ENCODE measurements at places on chromosomes 3 and 15. TPM values are rescaled to one million over a fixed set of nuclear protein-coding genes. Genes with fewer than 3 reads are reported as not detected.

GRCh38 chr3:114496874-114497273 lies 203.0 kb downstream of the TIGIT start:
- no peak for DNase-seq

- DNase-seq: no peak
Measured at GRCh38 chr15:56247266-56247665, 3.6 kb upstream of the RFX7 start.

- peak; percentile 95 for DNase-seq
Measured at GRCh38 chr3:192514754-192515663, 212.3 kb downstream of the FGF12 start.

- no peak for DNase-seq
Measured at GRCh38 chr3:126064627-126065258, 19.2 kb downstream of the SLC41A3 start.

- no peak for DNase-seq
Measured at GRCh38 chr3:127084401-127084990, 101.6 kb downstream of the PLXNA1 start.

DNA sequence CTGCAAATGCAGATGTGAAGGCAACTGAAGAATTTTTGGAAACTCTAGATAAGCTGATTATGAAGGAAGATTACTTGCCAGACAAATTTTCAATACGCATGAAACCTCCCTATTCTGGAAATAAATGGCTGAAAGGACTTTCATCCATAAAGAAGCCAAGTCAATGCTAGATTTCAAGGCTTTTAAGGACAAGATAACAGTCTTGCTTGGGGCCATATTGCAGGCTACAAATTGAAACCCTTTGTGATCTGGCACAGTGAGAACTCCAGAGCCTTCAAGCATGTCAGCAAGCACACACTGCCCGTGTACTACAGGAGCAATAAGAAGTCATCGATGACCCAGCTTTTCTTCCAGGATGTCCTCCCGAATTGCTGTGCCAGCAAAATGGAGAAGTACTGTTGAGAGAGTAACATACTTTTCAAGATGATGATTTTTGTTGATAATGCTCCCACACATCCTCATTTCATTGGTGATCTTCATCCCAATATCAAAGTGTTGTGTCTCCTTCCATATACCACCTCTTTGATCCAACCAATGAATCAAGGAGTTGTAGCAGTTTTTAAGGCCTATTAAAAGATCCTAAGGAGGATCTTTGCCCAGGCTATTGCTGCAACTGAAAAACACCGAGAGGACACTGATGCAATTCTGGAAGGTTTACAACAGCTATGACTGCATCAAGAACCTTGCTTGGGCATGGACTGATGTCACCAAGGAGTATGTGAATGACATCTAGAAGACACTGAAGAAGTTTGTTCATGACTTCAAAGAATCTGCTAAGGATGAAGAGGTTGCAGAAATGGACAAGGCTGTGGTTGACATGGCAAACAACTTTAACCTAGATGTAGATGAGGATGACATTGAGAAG lies 20.3 kb downstream of the CALML4 start:
- no peak for DNase-seq

DNA sequence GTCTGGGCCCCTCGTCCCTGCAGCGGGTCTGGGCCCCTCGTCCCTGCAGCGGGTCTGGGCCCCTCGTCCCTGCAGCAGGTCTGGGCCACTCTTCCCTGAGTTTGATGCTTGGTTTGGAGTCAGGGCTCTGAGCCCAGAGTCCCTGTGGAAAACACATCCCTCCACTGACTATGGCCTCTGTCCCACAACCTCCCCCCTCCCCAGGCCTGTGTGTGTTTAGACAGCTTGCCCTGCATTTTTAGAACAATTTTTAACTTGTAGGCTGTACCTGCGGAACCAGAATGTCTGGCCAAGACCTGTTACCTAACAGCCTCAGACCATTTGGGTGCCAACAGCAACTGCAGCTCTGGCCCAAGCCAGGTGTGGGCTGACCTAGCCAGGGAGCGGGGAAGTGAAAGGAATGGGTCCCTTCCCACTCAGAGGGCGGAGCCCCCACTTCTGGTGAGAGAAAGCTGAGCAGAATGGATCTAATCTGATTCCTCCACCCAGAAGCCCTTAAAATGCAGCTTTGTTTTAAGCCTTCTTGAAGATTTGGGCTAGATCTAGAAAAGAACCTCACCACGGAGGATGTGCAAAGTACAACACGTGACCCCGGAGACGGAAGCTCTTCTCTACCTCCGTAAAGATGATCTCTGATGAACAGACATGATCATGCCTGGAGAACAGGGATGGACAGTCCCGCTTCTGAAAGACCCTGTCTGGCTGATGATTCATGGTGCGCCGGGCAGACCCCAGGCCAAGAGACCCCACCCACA lies 60.5 kb upstream of the TFRC start:
- DNase-seq: peak; percentile 53

GRCh38 chr3:183731611-183732010 lies 34.0 kb downstream of the YEATS2 start:
- DNase-seq: no peak

- no peak for DNase-seq
Measured at GRCh38 chr3:183539811-183540210, 15.7 kb downstream of the KLHL6 start.

DNA sequence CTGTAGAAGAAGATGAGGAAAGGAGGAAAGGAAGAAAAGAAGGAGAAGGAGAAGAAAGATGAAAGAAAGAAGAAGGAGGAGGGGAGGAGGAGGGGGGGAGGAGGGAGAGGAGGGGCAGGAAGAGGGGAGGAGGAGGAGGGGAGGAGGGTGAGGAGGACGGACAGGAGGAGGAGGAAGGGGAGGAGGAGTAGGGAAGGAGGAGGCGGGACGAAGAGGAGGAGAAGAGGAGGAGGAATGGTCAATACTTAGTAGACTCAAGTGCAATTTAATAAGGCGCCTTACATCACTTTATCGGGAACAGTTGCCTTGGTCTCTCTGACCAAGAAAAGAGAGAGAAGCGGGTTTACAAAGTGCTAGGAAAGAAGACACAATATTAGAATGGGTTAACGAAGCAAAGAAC lies 23.7 kb upstream of the NR2E3 start:
- no peak for DNase-seq

DNA sequence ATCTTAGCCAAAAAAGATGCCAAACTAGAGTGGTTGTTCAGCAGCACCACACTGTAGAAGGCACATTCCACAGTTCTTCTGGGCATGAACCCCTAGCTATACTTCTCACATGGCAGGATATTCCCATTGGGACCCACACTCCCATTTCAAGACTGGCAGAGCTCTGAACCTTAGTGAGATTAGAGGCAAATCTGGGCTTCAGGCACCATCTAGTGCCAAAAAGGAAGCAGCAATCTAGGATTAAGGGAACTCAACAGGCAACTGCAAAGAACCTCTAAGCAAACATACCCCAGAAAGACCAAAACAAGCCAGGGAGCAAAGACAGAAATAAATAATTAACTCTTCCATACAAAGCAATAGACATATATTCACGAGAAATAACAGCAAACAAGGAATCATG lies 66.2 kb downstream of the TAFA4 start:
- no peak for DNase-seq

DNA sequence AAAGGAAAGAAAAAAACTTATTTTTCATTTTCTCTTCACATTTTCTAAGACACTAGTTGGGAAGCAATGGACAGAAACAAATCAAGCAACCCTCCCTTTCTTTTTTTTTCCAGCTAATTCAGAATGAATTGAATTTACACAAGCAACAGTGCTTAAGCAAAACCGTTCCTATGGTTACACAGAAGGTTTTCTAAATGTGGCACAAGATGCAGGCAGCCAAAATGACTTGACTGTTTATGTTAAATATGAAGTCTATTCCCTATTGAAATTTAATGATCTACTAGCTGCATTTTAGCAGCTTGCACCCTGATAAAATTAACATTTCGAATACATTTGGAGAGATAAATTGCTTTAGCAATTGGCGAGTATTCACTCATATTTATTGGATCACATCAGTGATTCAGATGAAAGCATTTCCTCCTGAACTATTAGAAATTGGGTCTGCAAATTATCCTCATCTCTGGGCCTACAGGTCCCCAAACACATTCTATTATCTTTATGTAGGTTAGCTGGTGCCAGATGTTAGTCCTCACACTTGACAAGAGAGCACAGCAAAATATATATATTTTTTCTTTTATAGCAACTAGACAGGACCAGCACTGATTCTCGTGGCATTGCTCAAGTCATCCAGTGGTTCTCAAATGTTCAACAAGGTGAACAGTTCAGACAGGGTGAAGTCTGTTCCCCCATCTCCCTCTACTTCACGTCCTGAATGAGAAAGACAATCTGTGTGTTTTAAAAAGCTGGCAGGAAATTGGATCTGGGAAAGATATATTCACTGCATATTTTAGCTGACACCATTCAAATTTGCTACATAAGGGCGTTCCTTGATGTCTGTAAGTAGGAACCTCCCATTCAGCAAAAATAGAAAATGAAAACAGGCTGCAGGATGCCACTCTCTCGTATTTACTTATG lies 463.6 kb upstream of the KCNMB2 start:
- DNase-seq: no peak

DNA sequence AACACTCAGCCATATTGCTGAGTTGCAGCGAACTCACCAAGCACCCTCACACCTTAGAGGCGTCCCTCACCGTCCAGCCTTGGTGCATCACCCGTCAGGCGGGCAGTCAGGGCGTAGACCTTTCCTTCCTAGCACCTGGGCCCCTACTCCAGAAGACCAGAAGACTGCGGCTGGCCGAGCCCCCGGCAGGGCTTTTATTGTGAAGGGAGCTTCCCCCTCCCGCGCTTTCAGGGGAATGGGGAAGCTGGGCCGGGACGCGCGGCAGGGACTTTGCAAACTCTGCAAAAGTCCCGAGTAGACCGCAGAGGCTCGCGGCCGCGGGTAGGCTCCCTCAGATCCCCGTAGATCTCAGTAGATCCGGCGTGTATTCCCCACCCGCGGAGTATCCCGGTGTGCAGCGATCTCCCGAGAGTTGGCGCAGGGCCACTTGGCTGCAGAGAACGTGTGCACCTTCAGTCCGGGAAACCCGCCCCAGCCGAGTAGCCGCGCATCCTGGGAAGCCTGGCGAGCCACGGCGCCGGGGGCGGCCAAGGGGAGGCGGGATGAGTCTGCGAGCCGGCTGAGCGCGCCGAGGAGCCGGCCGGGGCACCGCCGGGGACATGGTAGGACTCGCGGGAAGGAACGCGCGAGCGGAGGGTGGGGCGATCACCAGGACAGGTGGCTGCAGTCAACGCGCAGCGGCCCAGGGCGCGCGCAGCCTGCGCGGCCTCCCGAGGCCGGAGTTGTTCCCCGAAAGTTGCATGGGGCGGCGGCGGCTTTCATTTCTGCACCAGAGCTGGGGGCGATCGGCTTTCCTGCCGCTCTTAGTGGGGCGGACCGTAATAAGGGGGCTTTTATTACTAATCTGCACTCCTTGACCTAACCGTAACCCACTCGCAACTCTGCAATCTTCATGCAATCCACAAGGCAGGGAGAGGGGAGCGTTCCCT lies at the start of gene GASK1A:
Gene GASK1A (plus strand): TSS at position 268 of the 929 bp plus-strand sequence. CDS start 332 bp downstream, at position 600.
- DNase-seq: peak; percentile 90

DNA sequence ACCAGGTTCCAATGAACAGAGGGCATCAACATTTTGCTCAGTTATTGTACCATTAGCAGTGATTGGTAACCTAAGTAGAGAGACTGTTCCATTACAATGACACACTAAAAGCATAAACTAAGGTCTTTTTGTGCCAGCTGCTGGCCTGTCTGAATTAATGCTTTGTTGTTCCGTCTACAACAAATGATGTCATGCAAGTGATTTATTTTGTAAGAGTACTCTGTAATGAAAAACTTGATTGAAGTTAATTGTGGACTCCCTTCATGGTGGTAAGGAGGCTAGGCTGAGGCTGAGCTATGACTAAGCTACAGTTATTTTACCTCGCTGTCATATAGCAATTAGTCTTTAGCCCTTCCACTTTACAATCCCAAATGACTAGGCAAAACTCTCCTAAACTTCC lies 23.2 kb downstream of the RCN2 start:
- no peak for DNase-seq

GRCh38 chr3:4351872-4352271 lies 48.7 kb downstream of the SETMAR start:
- DNase-seq: no peak

DNA sequence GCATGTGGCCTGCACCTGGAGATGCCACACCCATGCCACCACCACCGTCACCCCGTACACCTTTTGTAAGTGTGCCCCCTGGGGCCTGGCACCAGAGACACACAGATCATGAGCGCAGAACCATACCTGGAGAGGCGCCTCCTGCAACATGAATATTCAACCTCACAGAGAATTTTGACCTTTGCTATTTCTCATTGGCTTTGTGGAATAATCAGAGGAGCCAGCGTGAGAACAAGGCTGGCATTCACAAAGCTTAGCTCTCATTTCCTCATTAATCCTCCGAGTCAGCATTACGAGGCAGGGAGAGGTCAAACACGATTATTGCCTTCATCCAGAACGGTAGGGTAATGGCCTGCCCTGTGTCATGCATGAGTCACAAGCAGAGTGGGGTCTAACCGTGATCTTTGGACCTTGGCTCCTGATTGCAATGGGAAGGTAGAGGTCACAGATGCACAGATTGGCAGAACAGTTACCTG lies 73.0 kb upstream of the POMGNT2 start:
- DNase-seq: peak; percentile 20

GRCh38 chr3:66577426-66578203 lies 76.8 kb upstream of the LRIG1 start:
- DNase-seq: no peak

- DNase-seq: no peak
Measured at GRCh38 chr3:128395500-128396162, 71.1 kb downstream of the DNAJB8 start.

- no peak for DNase-seq
Measured at GRCh38 chr3:106030627-106030963, 161.8 kb upstream of the CBLB start.

DNA sequence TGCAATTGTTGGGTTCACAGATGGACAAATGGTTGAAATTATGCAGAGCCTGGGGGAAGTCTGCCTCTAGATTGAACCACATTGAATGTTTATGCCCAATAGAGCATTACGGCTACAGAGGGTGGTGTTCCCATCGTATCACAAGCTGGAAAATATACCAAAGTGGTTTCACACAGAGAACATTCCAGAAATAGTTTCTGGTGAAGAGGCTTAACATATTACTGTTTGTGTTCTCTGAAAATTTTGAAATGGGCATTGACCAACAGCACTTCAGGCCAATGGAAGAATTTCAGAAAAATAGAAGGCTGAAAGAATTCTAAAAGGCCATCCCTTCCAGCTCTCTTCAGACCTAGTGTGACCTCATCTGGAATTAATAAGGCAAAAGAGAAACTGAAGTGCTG lies 203.9 kb downstream of the NEK10 start:
- no peak for DNase-seq

Gene SLC12A1
- total RNA-seq: not detected

Gene MYL3
- 1.1 TPM for total RNA-seq

Gene MUC20
- total RNA-seq: not detected

Gene RNF7
- total RNA-seq: 121 TPM

Gene MED12L
- total RNA-seq: 16.6 TPM

Gene ZNF662
- total RNA-seq: 1.3 TPM

Gene TMEM207
- total RNA-seq: not detected

Gene ERC2
- total RNA-seq: 16.1 TPM

Gene CALML4
- total RNA-seq: 9.7 TPM

Gene FBXL2
- total RNA-seq: 11.8 TPM

Gene ST8SIA2
- total RNA-seq: 3.8 TPM

Gene LRRC49
- total RNA-seq: 6.7 TPM

Gene GOLGA6A
- 0.86 TPM for total RNA-seq

Gene SMCO1
- not detected for total RNA-seq

Gene SPESP1
- total RNA-seq: not detected
